ENCODE measurements at places on chromosomes 6 and 20. TPM values are rescaled to one million over a fixed set of nuclear protein-coding genes. Genes with fewer than 3 reads are reported as not detected.

The SPATS1 gene
- not detected for total RNA-seq

DNA sequence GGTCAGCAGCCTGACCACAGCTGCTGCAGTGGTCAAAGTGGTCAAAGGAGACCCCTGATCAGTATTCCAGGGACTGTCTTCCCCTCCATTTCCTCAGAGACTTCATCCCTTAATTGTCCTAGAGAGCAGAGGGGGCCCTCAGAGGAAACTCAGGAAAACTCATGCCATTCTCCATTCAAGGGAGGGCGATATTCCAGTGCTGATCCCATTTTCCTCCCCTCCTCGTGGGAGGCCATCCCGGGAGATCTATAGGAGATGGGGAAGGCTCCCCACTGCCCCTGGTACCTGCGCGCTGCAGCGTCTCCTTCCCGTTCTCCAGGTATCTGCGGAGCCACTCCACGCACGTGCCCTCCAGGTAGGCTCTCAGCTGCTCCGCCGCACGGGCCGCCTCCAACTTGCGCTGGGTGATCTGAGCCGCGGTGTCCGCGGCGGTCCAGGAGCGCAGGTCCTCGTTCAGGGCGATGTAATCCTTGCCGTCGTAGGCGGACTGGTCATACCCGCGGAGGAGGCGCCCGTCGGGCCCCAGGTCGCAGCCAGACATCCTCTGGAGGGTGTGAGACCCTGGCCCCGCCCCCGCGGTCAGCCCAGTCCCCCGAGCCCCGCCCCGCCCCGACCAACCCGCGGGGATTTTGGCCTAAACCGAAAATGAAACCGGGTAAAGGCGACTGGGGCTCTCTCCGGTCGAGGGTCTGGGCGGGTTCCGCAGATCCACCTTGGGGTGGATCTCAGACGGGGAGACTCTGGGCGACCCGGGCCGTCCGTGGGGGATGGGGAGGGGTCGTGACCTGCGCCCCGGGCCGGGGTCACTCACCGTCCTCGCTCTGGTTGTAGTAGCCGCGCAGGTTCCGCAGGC lies 878 bp downstream of the HLA-C start:
- H3K27ac ChIP-seq, result peak overlapping the region; percentile 98
- peak; percentile 85 for DNase-seq
- peaks cover 5% of the 10 kb centered on the region for H3K36me3 ChIP-seq
- peaks cover 24% of the 10 kb centered on the region for H3K4me1 ChIP-seq
- H3K4me3 ChIP-seq, result peak overlapping the region; percentile 59

The CST4 gene
- not detected for total RNA-seq

DNA sequence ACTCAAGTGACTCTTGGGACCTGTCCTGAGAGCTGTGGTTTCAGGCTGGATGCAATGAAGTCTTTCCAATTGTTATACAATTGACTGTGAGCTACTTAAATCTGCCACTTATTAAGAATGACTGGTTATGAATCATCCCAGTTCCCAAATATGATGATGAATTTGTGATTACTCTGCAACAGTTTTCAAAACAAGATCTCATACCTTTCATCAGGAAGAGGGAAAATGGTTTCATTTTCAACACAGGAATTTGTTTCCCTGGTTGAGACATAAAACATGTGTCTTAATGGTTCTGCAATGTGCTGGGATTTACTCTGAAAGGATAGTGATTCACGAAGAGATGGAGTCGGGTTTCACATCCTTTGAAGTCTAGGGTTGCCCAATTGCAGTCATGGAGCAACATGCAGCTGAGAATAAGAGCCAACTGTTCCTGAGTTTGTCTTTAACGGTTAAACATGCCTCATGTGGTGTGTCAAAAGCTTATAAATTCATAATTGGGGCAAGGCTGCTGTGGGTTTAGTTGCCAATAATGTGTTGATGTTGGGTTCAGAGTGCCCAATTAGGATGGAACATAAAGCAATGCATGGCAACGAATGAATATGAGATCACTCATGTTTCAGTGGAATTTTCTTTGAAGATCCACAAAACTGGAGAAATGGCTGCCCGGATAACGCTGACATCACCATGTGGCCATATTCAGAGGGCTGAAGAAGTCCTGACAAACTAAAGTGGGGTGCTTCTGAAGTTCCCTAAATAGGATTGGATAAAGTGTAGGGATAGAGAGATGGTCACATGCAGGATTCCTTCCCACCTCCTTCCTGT lies 41.0 kb downstream of the CYP24A1 start:
- no peaks in the 10 kb centered on the region for H3K36me3 ChIP-seq
- DNase-seq, result no peak
- H3K4me3 ChIP-seq, result no peak overlapping the region
- no peaks in the 10 kb centered on the region for H3K27me3 ChIP-seq
- no peak overlapping the region for H3K27ac ChIP-seq

The STX7 gene
- total RNA-seq, result 56.4 TPM

DNA sequence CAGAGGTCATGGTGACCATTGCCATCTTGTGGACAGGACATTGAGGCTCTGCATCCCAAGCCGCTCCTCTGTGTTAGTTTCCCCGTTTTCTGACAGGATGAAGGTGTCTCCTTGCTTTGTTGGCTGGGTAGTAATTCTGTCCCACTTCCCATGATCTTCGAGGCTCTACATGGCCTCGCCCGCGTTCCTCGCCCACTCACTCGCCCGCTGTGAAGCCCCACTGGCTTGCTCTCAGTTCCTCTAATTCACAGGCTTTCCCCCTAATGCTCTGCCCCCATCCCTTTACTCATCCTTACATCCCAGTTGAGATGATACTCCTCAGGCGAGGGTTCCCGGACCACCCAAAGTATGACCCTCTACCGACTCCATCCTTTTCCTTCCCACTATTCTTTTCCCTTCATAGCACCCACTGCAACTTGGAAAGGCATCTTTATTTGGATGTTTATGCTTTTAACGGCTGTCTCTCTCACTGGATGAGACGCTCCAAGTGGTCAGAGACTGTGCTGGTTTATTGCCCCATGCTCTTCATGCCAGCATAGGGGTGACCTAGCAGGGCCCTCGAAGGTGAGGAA lies 511 bp upstream of the SLC35B2 start:
- H3K27ac ChIP-seq, result peak overlapping the region; percentile 97
- DNase-seq, result no peak
- peaks cover 75% of the 10 kb centered on the region for H3K36me3 ChIP-seq
- no peaks in the 10 kb centered on the region for H3K27me3 ChIP-seq
- peak overlapping the region; percentile 100 for H3K4me3 ChIP-seq
- peaks cover 23% of the 10 kb centered on the region for H3K4me1 ChIP-seq

The SIGLEC1 gene
- total RNA-seq, result 2.5 TPM

DNA sequence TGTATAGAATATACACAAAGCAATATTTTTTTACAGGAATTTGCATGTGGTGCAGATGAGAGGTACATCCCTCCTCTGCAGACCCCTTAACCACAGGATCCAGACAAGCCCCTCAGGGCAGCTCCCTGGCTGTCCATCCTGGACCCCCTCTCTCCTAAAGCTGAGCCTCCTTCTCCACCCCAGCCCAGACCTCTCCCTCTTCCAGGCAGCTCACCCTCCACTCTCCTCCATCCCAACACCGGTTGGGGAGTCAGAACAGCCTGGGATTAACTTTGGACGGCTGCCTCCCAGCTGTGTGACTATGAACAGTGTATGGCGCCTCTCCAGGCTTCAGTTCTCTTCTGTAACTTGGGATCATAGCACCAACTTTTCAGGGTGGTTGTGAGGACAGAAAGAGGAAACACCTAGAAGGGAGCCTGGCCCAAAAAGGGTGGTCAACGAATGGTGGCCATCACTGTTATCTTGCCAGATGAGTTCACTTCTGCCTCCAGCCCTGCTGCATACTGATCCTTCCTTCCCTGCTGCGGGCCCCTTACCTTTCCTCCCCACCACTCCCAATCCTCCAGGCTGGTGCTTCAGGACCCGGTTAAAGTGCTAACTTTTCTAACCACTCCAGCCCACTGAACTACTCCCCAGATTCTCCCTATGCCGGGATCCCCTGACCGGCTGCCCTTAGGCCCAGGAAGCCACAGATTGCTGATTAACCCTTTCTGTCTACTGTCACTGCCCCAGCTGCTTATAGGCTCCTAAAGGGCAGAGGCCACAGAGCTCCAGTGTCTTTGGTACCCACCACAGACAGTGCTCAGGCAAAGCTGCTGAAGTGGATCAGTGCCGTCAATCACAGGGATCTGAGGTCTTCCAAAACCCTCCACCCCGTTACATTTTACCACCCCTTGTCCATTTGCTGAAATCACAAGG lies 55.9 kb downstream of the GPR6 start:
- no peak for DNase-seq
- H3K4me3 ChIP-seq, result no peak overlapping the region
- H3K4me1 ChIP-seq, result no peaks in the 10 kb centered on the region

- no peak overlapping the region for H3K27ac ChIP-seq
- no peak overlapping the region for H3K4me3 ChIP-seq
- no peaks in the 10 kb centered on the region for H3K36me3 ChIP-seq
- no peak for DNase-seq
Observed at GRCh38 chr6:158257781-158258180, 54.5 kb upstream of the TULP4 start.

- H3K4me3 ChIP-seq, result no peak overlapping the region
- DNase-seq, result no peak
- no peaks in the 10 kb centered on the region for H3K36me3 ChIP-seq
- no peaks in the 10 kb centered on the region for H3K27me3 ChIP-seq
- H3K4me1 ChIP-seq, result no peaks in the 10 kb centered on the region
- H3K27ac ChIP-seq, result no peak overlapping the region
Observed at GRCh38 chr6:18603361-18603760, 216.2 kb downstream of the RNF144B start.

The PRDM1 gene
- 2.1 TPM for total RNA-seq

- H3K4me3 ChIP-seq, result no peak overlapping the region
- no peaks in the 10 kb centered on the region for H3K27me3 ChIP-seq
Observed at GRCh38 chr6:36235309-36235708, 34.6 kb upstream of the PNPLA1 start.

The ETV7 gene
- 0.17 TPM for total RNA-seq

DNA sequence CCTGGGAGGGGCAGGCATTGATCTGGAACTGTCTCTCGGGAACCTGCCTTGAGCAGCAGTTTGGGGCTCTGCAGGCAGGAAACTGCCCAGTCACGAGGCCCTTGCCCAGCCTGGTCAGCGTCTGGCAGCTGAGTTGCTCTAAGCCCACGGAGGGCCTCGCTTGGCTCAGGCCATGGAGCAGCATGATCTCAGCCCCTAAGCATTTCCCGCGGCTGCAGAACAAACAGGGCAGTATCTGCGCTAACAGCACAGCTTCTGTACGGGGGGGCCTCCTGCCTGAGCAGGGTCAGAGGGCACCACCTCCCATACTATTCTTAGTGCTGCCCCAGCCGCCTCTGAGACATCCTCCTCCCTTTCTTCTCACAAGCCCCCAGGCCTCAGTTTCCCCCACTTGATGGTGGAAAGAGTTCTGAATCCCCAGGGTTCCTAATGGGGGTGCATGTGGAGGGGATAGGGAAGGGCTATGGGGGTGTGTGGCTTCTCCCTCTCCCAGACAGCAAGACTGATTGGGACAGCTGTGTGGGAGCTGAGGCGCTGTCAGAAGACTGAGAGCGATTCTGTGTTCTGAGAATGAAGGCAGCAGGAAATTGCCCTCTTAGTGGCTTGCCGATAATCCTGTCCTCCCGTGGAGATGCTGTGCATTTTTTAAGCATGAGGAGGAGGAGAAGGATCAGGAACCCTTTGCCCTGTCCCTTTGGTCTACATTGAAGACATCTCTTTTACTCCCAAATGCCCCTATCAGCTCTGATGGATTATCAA lies 46.4 kb downstream of the MOCS1 start:
- H3K27me3 ChIP-seq, result no peaks in the 10 kb centered on the region
- peak; percentile 80 for DNase-seq
- peaks cover 37% of the 10 kb centered on the region for H3K4me1 ChIP-seq
- peak overlapping the region; percentile 65 for H3K27ac ChIP-seq
- H3K4me3 ChIP-seq, result no peak overlapping the region
- peaks cover 5% of the 10 kb centered on the region for H3K36me3 ChIP-seq

GRCh38 chr20:44888226-44889103 lies 3.0 kb downstream of the YWHAB start:
- H3K4me1 ChIP-seq, result peaks cover 65% of the 10 kb centered on the region
- H3K27me3 ChIP-seq, result no peaks in the 10 kb centered on the region
- no peak overlapping the region for H3K27ac ChIP-seq
- no peaks in the 10 kb centered on the region for H3K36me3 ChIP-seq
- peak overlapping the region; percentile 93 for H3K4me3 ChIP-seq

DNA sequence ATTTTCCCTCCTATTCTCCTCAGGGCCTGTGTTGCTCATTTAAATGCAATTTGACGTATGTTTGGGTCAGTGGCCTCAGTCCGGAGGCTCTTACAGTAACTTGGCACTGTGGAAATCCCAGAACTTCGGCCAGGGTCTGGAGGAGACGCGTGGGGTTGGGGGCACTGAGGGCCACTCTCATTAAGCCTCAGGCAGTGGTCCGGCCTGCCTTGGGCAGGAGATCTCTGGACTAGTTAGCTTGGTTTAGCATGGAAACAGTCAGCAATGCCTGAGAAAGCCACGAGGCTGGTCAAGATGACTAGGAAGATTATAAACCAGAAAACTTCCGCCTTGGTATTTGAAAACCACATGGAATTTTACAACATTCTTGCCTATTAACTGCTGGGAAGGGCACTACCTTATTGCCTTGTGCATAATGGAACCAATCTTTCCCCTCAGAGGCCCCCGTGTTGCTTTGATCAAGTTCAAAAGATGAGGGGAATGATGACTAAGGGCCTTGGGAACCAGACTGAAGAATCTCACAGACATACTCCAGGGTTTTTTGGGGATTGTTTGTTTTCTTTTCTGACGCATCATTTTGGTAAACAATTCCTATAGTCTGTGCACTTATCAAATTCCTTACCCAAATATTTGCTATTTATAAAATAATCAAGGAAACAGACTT lies 206.0 kb upstream of the PREP start:
- H3K4me1 ChIP-seq, result peaks cover 12% of the 10 kb centered on the region
- H3K27ac ChIP-seq, result peak overlapping the region; percentile 74
- DNase-seq, result no peak
- peak overlapping the region; percentile 11 for H3K4me3 ChIP-seq
- H3K36me3 ChIP-seq, result no peaks in the 10 kb centered on the region

- H3K4me1 ChIP-seq, result peaks cover 30% of the 10 kb centered on the region
- no peak overlapping the region for H3K27ac ChIP-seq
- no peak for DNase-seq
- H3K27me3 ChIP-seq, result no peaks in the 10 kb centered on the region
Observed at GRCh38 chr6:20170455-20171148, 41.7 kb downstream of the MBOAT1 start.

DNA sequence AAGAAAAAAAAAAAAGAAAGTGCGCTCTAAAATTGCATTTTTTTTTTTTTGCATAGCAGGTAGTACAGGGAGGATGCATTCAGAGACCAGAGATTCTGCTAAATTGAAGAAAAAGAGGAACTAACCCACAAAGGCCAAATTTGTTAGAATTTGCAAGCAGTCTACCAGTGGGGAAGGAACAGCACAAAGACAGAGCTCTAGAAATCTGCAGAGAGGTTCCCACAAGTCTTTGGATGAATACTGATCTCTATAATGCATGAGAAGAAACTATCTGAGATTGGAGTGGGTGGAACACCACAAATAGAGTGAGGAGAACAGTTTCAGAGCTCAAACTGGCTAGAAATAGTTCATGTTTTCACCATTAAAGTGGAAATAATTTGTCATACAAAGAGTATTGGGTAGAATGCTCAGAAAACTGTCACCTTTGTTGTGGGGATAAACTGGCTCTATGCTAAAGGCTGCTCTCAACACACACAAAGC lies 79.6 kb upstream of the AHI1 start:
- H3K36me3 ChIP-seq, result no peaks in the 10 kb centered on the region
- no peaks in the 10 kb centered on the region for H3K27me3 ChIP-seq
- H3K4me1 ChIP-seq, result no peaks in the 10 kb centered on the region
- no peak overlapping the region for H3K4me3 ChIP-seq

Data from heart right ventricle (tissue), 16 donors.